B cell (primary cell): ENCODE measurements at places on chromosomes 16 and 17.
A peak's percentile ranks its signal among the peaks of the same experiment; 100 is the strongest.

DNA sequence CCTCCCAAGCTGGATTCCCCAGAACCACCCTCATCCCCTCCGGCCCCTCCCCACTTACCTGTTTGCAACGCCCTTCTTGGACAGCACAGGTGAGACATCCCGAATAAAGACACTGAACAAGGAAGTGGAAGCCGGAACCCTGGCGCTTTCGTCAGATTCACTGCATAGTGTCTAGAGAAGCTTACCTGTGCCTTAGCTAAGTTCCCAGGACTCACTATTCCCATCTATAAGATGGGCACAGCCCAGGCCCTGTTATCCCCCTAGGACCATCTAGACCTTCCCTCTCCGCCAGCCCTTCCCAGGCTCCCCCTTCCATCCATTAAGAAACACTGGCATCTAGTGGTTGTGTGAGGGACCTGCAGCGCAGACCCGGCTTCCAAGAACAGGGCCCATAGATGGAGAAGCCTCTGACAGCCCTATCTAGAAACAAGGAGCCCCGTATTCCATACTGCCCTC lies 26.9 kb upstream of the RPL38 start:
- peak; percentile 41 for DNase-seq

DNA sequence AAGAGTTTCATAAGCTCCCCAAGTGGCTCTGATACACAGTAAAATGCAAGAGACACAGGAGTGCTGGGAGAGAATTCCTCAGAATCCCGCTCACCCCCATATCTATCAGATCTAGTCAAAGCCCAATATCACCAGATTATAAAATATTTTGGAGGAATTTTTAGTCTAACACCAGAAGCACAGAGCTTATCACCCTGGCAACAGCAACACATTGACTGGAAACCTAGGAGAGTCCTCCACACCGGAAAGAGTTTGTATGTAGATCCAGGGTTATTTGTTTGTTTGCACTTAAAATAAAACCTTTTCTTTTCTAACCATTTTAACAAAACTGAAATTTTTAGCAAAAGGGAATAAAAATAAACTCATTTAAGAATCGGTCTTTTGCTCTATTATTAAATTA lies 7.2 kb downstream of the SOX9 start:
- DNase-seq, result no peak

- DNase-seq, result no peak
Observed at GRCh38 chr16:13767215-13767614, 152.7 kb upstream of the ERCC4 start.

- DNase-seq, result no peak
Observed at GRCh38 chr16:73206151-73206707, 158.3 kb upstream of the ZFHX3 start.

- no peak for DNase-seq
Observed at GRCh38 chr17:61427567-61427966, 24.7 kb upstream of the TBX4 start.
